Fibroblast of skin of abdomen (primary cell): ENCODE measurements at places on chromosomes 12 and 14.

GRCh38 chr12:45893240-45893639 is 97.1 kb downstream of the SCAF11 start:
- no peak for DNase-seq

DNA sequence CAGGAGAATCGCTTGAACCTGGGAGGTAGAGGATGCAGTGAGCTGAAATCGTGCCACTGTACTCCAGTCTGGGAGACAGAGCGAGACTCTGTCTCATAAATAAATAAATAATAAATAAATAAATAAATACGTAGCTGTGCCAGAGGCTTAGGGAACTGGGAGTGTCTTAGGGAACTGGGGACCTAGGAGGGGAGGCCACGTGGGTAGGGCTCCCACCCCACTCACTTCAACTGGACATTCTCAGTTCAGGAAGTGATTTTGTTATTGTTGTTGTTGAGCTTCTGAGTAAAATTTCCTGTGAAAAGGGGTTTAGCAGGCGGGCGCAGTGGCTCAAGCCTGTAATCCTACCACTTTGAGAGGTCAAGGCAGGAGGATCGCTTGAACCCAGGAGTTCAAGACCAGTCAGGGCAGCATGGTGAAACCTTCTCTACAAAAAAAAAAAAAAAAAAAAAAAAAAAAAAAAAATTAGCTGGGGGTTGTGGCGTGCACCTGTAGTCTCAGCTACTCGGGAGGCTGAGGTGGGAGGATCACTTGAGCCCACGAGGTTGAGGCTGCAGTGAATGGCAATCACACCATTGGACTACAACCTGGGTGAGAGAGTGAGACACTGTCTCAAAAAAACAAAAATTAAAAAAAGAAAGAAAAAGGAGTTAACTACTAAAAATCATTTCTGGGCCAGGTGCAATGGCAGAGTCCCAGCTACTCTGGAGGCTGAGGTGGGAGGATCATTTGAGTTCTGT is 19.0 kb upstream of the ANKRD9 start:
- DNase-seq: no peak

GRCh38 chr12:26648066-26648465 is 184.9 kb downstream of the ITPR2 start:
- no peak for DNase-seq

DNA sequence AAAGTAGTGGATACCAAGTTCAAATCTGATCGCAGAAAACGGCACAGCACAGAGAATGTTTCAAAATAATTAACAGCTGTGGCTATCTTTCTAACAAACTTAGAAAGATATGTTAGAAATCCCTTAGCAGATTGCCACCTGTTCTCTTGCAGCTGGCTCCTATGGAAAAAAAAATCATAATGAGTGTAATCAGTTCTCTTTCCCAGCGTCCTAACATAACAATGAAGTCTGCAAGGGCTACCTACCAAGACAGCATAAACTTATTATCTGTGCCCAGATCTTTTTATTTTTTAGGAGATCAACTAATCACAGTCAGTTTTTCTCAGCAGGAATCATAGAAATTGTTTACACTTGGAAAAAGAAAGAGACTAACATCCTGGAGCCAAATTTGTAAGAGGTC is 358.6 kb upstream of the FOXG1 start:
- DNase-seq: no peak

DNA sequence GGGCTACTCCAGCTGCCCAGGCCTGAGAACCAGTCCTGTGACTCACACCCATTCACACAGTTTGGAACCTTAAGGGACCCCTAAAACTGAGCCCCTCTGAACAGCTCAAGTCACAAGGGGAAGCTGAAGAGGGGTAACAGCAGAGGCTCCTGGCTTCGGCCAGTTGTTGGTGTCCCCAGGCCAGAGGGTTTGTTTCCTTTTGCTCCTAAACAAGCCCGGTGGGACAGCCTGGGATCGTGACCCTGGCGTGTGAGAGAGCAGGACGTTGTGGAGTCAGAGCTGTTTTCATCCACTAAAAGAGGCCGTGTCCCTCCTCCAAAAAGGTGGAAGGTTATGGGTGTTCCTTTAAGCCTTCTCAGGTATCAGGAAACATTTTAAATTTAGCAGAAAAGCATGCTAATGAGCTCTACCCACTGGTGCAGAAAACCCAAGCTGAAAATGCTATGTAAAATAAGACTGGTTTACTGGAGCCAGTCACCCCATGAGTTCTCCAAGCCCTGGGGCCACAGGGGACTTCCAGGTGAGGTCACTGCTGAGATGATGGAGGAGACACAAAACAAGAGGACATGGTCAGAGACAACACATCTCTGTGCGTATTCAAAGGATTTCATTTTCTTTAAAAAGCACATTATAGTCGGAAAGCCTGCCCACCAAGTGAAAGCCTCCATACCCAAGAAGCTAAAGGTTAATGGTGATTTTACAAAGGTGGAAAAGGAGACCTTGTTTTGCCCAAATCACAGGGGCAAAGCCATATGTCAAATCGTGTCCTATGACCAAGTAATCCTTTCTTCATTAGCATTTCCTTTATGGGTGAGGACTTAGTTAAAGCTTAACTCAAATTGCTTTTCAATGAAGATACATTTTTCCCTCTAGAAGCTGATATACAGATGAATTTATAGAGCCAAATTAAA is 14.1 kb downstream of the PRKAB1 start:
- DNase-seq: no peak
